ENCODE measurements at places on chromosomes 12 and 14.

GRCh38 chr12:51374361-51374760, 16.8 kb downstream of the GALNT6 start:
- peak; percentile 75 for DNase-seq

DNA sequence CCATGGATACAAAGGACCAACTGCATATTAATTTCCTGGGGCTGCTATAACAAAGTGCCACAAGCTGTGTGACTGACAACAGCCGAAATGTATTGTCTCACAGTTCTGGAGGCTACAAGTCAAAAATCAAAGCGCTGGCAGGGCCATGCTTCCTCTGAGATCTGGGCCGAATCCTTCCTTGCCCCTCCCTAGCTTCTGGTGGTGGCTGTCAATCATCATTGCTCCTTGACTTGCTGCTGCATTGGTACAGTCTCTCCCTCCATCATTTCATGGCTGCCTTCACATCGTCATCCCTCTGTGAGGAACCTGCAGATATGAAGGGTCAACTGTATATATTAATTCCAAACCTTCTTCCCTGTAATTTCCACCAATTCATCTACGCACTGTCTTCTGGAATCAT, 118.3 kb downstream of the EXOC5 start:
- no peak for DNase-seq

GRCh38 chr12:15356951-15357364, 34.6 kb downstream of the PTPRO start:
- DNase-seq = no peak

DNA sequence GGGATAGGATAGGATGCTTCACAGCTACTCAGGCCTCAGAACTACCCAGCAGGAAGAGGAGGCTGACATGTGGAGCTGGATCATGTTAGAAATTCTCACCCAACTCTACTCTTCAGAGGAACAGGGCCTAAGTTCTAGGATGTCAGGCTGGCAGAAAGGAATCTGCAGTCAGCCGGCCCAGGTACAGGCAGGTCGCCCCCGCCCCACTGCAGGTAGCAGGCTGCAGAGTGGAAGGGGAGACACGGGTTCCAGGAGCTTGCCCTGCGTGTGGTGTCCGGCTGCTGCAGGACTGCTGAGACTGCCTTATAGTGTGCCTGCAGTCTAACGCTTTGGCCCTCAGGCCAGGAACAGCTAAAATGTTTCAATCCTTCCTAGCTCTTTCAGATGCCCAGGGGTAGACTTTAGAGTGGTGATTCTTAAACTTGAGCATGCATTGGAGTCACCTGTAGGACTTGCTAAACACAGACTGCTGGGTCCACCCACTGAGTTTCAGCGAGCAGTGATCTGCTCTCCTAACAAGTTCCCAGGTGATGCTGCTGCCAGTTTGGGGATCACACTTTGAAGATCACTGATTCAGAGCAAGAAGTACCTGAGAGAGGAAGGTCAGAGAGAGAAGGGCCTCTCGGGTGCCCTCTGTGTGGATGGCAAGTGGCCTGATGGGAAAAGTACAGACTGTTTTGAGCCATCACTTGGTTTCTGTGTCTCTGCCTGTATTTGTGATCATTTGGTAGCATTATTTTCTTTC, 153.6 kb downstream of the PPM1H start:
- DNase-seq = no peak

DNA sequence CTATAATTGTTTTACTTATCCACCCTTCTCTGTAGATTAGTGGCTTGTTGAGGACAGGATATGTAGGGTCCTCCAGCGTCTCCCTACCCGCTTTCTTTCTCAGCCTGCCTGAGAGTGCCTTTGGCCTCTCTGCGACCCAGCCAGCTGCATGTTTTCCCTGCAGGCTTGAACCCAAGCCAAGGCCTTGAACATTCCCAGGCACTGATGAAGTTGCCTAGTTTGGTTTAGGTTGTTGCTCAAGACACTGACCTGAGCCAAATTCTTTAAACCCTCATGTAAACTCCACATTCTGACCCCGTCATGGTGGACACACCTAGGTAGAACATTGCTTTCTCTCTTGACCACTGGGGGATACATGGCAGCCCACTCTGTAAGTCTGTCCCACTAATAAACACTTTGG, 33.4 kb upstream of the TXNRD1 start:
- no peak for DNase-seq

- no peak for DNase-seq
These were observed 61.6 kb downstream of the SPPL3 start for GRCh38 chr12:120842595-120842994.

DNA sequence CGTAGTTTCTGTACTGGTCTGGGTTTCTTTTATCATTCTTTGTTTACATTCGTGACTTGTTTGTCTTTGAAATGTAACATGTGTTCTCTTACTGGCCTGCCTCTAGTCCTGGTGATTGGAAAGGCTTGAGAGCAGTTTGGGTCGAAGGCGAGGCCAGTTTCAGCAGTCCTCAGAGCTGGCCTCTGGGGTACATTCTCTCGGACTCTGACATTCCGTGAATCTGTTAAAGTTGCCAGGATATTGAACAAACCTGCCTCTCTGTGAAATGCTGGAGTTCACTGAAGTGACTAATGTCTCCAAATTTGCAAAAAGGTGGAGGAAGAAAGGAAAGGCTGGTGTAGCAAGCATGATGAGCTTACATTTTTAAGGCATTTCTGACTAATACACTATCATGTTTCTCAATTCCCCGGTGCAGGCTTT, 1.5 kb downstream of the PLEKHA5 start:
- peak; percentile 69 for DNase-seq

GRCh38 chr14:60618241-60618640, 31.0 kb downstream of the SIX1 start:
- no peak for DNase-seq

DNA sequence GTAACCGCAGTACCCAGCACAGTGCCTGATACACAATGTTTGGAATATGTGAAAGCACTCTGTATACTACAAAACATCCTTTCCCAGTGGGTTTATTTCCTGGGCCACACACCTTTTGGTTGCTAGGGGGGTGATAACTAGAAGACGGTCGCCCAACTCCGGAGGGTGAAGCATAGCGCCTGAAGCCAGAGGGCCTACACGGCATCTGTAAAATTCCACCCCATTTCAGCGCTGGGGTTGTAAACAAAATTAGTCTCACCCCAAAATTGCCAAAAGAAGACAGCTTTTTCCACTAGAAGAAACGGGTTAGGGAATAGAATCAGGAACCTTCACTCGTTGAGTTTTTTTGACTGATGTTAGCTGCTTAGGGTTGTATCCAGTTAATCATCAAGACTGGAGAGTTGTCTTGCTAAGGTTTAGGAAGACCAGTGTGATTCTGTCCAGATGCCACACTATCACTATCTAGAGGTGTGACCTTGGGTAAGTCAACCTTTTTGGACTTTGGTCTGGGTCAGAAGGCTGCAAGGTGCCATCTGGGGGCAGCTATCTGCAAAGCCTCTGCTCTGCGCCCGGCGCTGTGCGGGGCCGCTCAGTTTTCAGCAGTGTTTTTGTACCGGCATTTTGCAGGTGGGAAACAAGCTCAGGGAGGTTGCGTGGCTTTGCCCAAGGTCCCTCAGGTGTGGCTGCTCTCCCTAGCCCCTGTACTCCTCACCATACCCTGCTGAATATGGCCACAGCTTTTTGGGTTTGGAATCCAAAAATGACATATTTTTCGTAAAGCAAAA, 1.3 kb downstream of the ZNF839 start:
- no peak for DNase-seq

GRCh38 chr14:104264495-104265265, 126.3 kb downstream of the KIF26A start:
- no peak for DNase-seq

DNA sequence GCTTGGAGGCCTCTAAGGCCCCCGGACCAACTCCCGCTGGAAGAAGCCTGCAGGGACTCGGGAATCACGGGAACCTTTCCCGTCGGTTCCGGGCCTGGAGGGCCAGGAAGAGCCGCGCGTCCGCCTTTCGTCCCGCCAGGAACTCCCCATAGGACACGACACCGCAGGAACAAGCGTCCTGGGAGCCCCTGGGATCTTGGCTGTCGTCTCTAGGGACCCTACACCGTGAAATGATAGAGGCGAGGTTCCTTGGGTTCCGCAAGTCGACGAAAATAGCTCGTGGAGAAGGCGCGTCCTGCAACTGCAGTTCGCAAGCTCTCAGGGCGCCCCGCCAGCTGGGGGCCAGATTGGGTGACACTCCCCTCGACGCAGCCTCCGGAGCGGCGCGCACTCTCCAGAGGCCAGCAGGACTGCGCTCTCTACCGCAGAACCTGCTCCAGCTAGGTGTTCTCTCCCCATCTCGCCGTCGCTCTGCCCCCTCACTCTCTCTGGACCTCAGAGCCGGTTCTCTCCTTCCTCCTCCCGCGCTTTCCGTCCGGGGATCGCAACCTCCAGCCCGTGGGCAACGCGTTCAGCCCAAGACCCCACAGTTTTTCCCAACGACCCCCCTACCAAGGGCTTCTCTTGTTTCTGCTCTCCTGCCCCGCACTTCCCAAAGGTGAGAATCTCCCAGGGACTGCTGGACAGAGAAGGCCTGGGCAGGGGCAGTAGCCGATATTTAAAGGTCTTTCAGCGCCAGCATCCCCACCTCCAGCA, 776 bp downstream of the BMP4 start:
- peak; percentile 45 for DNase-seq

DNA sequence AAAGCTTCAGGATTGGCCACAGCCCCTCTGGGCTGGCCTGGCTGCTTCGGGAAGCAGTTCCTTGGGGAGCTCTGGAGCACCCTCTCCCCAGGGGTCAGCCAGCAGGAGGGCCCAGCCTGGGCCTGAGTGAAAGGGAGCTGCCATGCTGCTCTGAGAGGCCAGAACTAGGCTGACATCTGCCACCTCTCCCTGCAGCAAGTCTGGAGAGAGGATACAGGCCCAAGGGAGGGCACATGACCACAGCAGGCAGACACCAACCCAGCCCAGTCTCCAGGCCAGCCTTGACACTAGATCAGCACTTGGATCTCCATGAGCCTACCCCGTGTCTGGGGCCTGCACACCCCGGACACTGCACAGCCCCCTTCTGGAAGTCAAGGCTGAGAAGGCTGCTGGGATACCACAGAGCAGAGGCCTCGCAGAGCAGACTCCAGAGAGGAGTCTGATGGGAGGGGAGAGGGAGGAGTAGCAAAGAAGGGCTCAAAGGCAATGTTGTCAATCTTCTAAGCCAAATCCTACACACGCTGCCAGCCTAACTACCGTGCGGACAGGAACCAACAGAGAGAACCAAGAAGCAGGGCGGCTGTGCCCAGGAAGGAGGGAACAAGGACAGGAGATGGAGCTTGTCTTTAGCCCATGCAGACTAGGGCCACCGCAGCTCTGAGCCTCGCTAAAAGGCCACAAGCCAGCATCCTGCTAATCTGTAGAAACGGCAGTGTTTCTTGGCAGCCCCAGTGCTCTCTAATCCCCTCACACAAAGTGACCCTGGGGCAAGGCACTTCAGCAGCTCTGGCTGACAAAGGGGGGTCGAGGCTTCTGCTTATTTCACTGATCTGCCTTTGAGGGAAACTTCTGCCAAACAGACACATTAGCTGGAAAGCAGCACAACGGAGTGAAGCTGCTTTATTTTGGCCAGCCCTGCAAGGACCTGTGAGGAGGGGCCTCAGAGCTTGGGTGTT, 12.9 kb downstream of the COL2A1 start:
- no peak for DNase-seq
